Sigmoid colon (tissue), 7 donors: ENCODE measurements at places on chromosomes 6 and 20. TPM values are rescaled to one million over a fixed set of nuclear protein-coding genes. Genes with fewer than 3 reads are reported as not detected.

- no peaks in the 10 kb centered on the region for H3K36me3 ChIP-seq
- no peaks in the 10 kb centered on the region for H3K4me1 ChIP-seq
- DNase-seq: no peak
Measured at GRCh38 chr6:158758451-158758860, 60.7 kb downstream of the EZR start.

DNA sequence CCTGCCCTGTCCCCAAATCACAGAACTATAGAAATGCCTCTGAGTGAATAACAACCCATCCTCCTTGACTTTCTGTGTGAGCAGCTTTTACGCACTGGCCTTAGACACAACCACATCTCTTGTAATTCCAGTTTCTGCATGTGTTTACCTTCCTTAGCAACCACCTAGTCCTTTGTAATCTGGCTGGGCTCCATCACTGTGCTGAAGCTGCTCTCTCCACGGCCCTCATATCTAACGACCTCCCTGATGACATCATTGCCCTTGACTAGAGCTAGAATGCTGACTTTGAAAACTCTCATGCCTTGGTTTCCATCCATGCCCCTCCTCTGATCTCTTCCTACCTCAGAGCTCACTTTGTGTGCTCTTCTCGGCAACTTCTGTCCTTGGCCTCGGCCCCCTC is 30.5 kb upstream of the GLP1R start:
- no peak for DNase-seq
- H3K4me3 ChIP-seq: no peak overlapping the region
- H3K27me3 ChIP-seq: no peaks in the 10 kb centered on the region
- H3K36me3 ChIP-seq: no peaks in the 10 kb centered on the region
- H3K27ac ChIP-seq: no peak overlapping the region

DNA sequence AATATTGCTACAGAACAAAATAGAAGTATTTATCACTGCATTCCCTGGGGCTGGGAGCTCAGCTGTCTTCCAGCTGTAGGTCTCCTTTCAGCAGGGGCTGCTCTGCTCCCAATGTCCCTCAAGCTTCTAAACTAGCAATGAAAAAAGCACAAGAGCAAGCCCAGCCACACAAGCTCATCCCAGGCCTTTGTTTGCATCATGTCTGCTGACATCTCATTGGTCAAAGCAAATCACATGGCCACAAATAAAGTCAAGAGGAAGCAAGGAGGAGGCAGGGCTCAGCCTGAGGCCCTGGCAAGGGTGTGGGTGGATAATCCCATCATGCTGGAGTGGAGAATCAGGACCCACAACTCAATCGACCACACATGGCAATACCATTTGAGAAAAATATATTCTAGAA is 2.2 kb upstream of the BFSP1 start:
- no peak for DNase-seq
- H3K4me1 ChIP-seq: peaks cover 38% of the 10 kb centered on the region

DNA sequence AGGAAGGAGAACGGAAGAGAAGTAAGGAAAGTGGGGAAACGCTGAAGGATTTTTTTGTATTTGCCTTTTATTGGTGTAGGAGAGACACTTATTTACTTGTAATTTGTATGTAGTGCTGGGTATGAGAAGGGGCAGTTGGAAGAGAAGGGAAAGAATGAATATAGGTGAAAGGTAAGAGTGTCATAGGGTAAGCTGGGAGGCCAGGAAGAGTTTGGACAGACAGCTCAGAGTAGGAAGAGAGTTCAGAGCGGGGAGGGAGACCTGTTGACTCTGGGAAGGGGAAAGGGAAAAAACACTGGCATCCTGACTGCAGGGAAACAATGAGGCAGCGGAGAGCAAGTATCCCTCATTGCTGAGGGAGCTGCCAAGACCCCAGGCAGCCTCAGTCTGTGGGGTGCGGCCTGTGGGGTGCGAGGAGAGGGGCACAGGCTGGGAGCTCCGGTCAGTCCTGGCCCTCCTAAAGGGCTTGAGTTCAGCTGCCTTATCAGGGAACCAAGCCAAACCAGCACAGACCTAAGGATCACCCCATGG is 3.1 kb downstream of the TRAF3IP2 start:
- peak; percentile 70 for DNase-seq
- no peaks in the 10 kb centered on the region for H3K36me3 ChIP-seq
- H3K27me3 ChIP-seq: no peaks in the 10 kb centered on the region
- no peak overlapping the region for H3K4me3 ChIP-seq
- peak overlapping the region; percentile 95 for H3K27ac ChIP-seq

GRCh38 chr6:136158387-136158821 is 91.7 kb downstream of the MTFR2 start:
- H3K27me3 ChIP-seq: no peaks in the 10 kb centered on the region
- H3K36me3 ChIP-seq: no peaks in the 10 kb centered on the region
- H3K4me1 ChIP-seq: no peaks in the 10 kb centered on the region
- H3K4me3 ChIP-seq: no peak overlapping the region

GRCh38 chr6:134123666-134124208 is 71.3 kb upstream of the SLC2A12 start:
- no peak overlapping the region for H3K27ac ChIP-seq
- H3K27me3 ChIP-seq: no peaks in the 10 kb centered on the region
- no peak for DNase-seq
- H3K4me3 ChIP-seq: no peak overlapping the region
- H3K36me3 ChIP-seq: no peaks in the 10 kb centered on the region

DNA sequence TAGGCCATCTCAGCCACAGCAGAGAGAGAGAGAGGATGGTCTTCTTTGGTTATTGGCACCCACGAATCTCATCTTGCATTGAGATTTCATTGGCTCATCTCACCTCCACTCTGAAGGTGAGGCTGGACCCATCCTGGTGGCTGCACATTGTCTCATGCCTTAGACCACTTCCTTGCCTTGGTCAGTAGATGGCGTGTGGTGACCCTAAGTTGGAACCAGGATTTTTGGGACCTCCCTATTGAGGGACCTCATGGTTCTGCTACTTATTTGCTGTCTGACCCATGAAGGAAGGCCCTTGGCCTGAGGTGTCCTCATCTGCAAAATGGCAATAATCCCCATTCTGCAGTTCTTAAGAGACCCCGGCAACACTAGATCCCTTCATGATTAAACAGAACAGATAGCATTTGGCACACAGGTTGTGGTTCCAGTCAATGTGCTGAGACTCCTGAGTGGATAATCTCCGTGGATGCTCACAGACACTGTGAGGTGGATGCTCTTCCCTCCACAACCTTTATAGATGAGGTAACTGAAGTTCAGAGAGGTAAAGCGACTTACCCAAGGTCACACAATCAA is 21.5 kb upstream of the AAR2 start:
- H3K4me3 ChIP-seq: no peak overlapping the region
- DNase-seq: no peak
- no peaks in the 10 kb centered on the region for H3K4me1 ChIP-seq
- H3K36me3 ChIP-seq: peaks cover 10% of the 10 kb centered on the region
- no peak overlapping the region for H3K27ac ChIP-seq
- H3K27me3 ChIP-seq: no peaks in the 10 kb centered on the region

XRN2 gene
- 62.4 TPM for total RNA-seq

KCNS1 gene
- not detected for total RNA-seq

GRCh38 chr20:47358672-47359529 is 2.4 kb upstream of the ZMYND8 start:
- H3K27ac ChIP-seq: peak overlapping the region; percentile 99
- no peak overlapping the region for H3K4me3 ChIP-seq
- H3K36me3 ChIP-seq: no peaks in the 10 kb centered on the region
- no peaks in the 10 kb centered on the region for H3K27me3 ChIP-seq

GRCh38 chr20:61800359-61801064 is 265.2 kb downstream of the TAF4 start:
- H3K4me1 ChIP-seq: peaks cover 10% of the 10 kb centered on the region
- H3K27me3 ChIP-seq: peaks cover 36% of the 10 kb centered on the region
- H3K27ac ChIP-seq: no peak overlapping the region
- no peak for DNase-seq

PABPC1L gene
- total RNA-seq: 9.2 TPM

WFDC2 gene
- total RNA-seq: 36.8 TPM

DNA sequence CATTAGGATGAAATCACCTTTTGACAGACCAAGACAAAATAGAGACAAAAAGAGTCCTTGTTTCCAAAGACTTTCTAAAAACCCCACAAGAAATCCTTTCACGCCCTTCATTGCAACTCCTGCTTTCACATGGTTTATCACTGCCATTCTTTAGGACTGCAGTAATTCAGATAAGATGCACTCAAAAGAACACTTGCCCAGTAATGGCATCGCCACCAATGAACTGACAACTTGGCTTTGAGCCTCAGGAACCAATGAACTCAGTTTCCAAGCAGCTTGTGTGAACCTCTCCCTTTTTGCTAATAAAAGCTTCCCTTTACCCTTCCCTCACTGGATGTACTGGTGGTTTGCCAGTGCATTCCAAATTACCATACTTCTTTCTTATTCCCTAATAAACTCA is 21.8 kb downstream of the OSTM1 start:
- H3K4me1 ChIP-seq: no peaks in the 10 kb centered on the region
- no peak overlapping the region for H3K4me3 ChIP-seq
- DNase-seq: no peak
- no peak overlapping the region for H3K27ac ChIP-seq

- no peak for DNase-seq
- peak overlapping the region; percentile 51 for H3K4me3 ChIP-seq
- no peaks in the 10 kb centered on the region for H3K36me3 ChIP-seq
- H3K4me1 ChIP-seq: peaks cover 21% of the 10 kb centered on the region
- H3K27me3 ChIP-seq: no peaks in the 10 kb centered on the region
- peak overlapping the region; percentile 86 for H3K27ac ChIP-seq
Measured at GRCh38 chr6:26439151-26440125, 866 bp upstream of the BTN3A3 start.

DNA sequence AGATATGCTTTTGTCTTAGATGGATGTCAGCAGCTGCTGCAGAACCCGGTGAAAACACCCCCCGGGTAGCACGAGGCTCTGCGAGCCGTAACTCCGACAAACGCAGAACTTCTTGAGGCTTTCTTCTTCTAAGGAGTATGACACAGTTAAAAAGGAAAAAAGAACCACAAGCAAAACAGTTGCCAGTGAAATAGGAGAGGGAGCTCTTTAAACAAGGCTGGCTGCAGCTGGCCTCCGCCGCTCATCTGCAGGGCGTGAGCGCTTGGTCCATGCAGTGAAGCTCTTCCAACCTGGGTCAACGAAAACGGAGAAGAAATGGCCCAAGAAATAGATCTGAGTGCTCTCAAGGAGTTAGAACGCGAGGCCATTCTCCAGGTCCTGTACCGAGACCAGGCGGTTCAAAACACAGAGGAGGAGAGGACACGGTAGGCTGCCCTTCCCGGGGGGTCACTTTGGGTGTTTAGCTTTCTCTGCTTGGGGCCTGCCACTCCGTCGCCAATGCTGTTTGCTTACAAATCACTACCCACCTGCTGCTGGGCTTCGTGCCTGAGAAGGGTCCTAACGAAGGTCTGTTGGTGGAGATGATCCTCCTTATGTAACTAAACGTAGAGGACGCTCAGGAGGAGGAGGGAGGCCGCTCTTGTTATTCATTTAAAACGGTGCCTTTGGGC is 13.2 kb downstream of the SYTL3 start:
- peak overlapping the region; percentile 62 for H3K27ac ChIP-seq
- H3K36me3 ChIP-seq: no peaks in the 10 kb centered on the region
- H3K4me1 ChIP-seq: peaks cover 8% of the 10 kb centered on the region
- no peaks in the 10 kb centered on the region for H3K27me3 ChIP-seq
- DNase-seq: peak; percentile 58

GRCh38 chr6:159639721-159640120 is 53.3 kb downstream of the SOD2 start:
- no peak overlapping the region for H3K4me3 ChIP-seq
- H3K36me3 ChIP-seq: no peaks in the 10 kb centered on the region
- H3K4me1 ChIP-seq: no peaks in the 10 kb centered on the region
- DNase-seq: no peak

- peaks cover 7% of the 10 kb centered on the region for H3K4me1 ChIP-seq
- no peak overlapping the region for H3K4me3 ChIP-seq
- H3K36me3 ChIP-seq: no peaks in the 10 kb centered on the region
- no peaks in the 10 kb centered on the region for H3K27me3 ChIP-seq
- H3K27ac ChIP-seq: no peak overlapping the region
Measured at GRCh38 chr6:134315189-134315588, 2.7 kb downstream of the SGK1 start.

TREM1 gene
- total RNA-seq: 2.8 TPM

GRCh38 chr6:38305995-38306681 is 333.6 kb downstream of the BTBD9 start:
- H3K36me3 ChIP-seq: no peaks in the 10 kb centered on the region
- no peak for DNase-seq
- no peak overlapping the region for H3K4me3 ChIP-seq
- no peaks in the 10 kb centered on the region for H3K4me1 ChIP-seq
- no peaks in the 10 kb centered on the region for H3K27me3 ChIP-seq
- H3K27ac ChIP-seq: no peak overlapping the region

C2 gene
- total RNA-seq: 4.9 TPM

- no peaks in the 10 kb centered on the region for H3K27me3 ChIP-seq
- DNase-seq: no peak
- no peaks in the 10 kb centered on the region for H3K36me3 ChIP-seq
- no peaks in the 10 kb centered on the region for H3K4me1 ChIP-seq
- no peak overlapping the region for H3K4me3 ChIP-seq
- H3K27ac ChIP-seq: peak overlapping the region; percentile 61
Measured at GRCh38 chr20:33696448-33696847, 10.3 kb upstream of the E2F1 start.

MICA gene
- 46.5 TPM for total RNA-seq

DNA sequence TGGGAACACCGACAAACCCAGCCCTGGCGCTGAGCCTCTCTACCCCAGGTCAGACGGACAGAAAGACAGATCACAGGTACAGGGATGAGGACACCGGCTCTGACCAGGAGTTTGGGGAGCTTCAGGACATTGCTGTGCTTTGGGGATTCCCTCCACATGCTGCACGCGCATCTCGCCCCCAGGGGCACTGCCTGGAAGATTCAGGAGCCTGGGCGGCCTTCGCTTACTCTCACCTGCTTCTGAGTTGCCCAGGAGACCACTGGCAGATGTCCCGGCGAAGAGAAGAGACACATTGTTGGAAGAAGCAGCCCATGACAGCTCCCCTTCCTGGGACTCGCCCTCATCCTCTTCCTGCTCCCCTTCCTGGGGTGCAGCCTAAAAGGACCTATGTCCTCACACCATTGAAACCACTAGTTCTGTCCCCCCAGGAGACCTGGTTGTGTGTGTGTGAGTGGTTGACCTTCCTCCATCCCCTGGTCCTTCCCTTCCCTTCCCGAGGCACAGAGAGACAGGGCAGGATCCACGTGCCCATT is 15.3 kb downstream of the VEGFA start:
- no peak for DNase-seq
- H3K4me1 ChIP-seq: no peaks in the 10 kb centered on the region
- no peak overlapping the region for H3K27ac ChIP-seq
- no peak overlapping the region for H3K4me3 ChIP-seq

GRCh38 chr20:59222253-59223181 is 58.9 kb downstream of the ZNF831 start:
- peak overlapping the region; percentile 69 for H3K4me3 ChIP-seq
- H3K27me3 ChIP-seq: peaks cover 4% of the 10 kb centered on the region
- H3K4me1 ChIP-seq: no peaks in the 10 kb centered on the region
